ENCODE measurements at places on chromosomes 1 and 21. TPM values are rescaled to one million over a fixed set of nuclear protein-coding genes. Genes with fewer than 3 reads are reported as not detected.

Gene LCA5L
- total RNA-seq: 0.18 TPM

GRCh38 chr21:32844653-32845436 lies 73.3 kb upstream of the PAXBP1 start:
- no peak for DNase-seq

Gene HES4
- 14.9 TPM for total RNA-seq

Gene TSPAN2
- 11.1 TPM for total RNA-seq

DNA sequence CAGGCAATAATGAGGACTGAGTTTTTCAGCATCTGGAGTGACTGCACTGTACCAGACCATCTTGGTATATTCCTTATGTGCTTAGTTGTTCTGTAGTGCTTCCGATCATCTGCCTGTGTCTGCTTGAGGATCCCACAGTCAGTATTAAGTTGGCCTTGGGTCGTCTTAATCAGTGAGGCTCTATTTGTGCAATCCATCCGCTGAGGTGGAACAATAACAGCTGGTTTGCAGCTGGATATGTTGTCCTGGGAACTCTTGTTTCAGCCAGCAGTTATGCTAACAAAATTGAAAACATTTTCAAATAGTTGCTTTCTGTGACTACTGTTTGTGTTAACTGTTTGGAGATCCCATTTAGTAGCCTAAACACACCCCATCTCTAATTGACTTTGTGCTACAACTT lies 73.7 kb downstream of the LAMC1 start:
- DNase-seq: no peak
